ENCODE measurements at places on chromosomes 6 and 20.
A peak's percentile ranks its signal among the peaks of the same experiment; 100 is the strongest.

DNA sequence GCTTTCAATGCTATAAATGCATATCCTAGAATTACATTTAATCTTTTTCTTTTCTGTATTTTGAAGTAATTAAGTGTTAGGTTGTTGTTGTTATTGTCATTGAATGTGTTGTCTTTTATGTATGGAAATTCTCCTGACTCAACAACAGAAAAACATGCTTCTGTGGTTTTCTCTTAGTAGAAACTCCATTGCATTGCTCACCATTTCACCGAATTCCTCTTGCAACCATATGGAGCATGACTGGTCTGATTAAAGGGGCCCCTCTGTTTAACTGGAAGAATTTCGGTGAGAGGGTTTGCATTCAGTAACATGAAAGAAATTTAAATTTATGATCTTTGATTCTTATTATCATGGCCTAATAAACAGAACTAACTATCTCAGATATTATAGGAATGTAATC, 454.3 kb upstream of the JARID2 start:
- DNase-seq: no peak

DNA sequence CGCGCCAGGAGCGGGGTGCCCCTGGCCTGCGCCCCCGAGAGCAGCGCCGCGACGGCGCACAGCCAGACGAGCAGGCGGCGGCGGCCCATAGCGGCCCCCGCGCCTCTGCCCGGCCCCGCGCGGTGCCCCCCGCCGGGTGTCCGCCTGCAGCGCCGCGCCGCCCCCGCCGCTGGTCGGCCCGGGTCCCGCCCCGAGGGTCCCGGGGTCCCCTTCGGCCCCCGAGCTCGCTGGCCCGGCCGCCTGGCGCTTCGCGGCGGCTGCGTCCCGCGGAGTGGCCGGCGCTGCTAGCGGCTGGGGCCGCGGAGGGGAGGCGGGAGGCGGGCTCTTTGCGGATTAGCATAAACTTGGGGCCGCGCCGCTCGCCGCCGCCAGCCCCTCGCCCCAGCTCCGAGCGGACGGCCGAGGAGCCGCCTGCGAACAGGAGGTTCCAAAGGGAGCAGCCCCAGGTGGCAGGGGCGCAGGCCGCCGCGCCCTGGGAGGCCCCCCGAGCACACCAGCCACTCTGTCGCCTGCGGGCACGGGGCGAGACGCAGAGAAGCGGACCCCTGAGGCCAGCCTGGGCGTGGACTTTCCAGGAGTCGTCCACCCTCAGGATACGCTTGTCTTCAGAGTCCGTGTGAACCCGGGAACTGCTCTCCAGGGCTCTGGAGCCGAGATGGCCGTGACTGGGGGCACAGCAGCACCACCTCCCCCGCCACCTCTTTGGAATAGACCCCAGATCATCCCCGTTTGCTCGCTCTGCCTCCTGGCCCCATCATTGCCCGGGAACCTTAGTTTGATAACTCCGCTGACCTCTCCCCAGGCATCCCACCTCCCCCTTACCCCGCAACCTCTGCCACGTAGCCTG, at the start of gene EMILIN3:
Gene EMILIN3, minus strand, starts transcription at position 273 of the 847 bp plus-strand sequence. Its CDS starts 184 bp downstream, at position 89.
- peak; percentile 75 for DNase-seq

GRCh38 chr6:133983099-133983939, 30.3 kb downstream of the TBPL1 start:
- DNase-seq: no peak

GRCh38 chr20:45796337-45797065, 4.7 kb downstream of the DNTTIP1 start:
- no peak for DNase-seq

GRCh38 chr20:60341062-60341461, 382.8 kb downstream of the CDH26 start:
- no peak for DNase-seq

DNA sequence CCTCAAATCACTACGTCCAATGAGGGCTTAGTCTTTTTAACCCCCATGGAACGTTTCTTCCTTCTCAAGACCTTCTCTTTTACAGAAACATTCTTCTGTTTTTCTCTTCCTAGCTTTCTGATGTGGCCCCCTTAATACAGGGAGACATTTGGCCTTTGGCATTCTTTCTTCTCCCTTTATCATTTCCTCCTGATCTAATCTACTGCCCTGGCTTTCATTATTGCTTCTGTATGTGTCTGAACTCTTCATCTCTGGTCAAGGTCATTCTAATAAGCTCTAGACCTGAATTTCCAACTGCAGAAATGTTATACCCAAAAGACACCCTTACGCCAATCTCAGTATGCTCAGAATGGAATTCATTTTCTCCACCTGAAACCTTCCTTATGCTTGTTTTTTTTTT, 18.4 kb upstream of the LAMA4 start:
- DNase-seq: no peak

GRCh38 chr6:82437701-82438100, 74.1 kb downstream of the TPBG start:
- no peak for DNase-seq

GRCh38 chr6:138245751-138246150, 27.5 kb upstream of the PBOV1 start:
- no peak for DNase-seq

- DNase-seq: no peak
Observed at GRCh38 chr6:90146024-90146423, 150.6 kb downstream of the BACH2 start.

DNA sequence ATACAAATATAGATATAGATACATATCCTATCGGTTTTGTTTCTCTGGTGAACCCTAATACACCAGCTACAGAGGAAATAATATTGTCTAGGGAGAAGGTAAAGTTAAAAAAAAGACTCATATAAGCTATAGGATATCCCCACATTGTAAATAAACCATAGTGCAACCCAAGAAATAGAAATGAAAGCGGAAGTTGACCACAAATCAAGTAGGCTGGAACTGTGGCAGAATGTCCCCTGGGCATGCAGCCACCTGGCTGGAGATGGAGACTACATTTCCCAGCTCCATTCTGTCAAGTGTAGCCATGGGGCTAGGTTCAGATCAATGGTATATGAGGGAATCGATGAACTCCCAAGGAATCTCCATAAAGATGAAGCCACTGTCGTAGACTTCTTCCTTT, 70.1 kb upstream of the RPS6KA2 start:
- DNase-seq: no peak

DNA sequence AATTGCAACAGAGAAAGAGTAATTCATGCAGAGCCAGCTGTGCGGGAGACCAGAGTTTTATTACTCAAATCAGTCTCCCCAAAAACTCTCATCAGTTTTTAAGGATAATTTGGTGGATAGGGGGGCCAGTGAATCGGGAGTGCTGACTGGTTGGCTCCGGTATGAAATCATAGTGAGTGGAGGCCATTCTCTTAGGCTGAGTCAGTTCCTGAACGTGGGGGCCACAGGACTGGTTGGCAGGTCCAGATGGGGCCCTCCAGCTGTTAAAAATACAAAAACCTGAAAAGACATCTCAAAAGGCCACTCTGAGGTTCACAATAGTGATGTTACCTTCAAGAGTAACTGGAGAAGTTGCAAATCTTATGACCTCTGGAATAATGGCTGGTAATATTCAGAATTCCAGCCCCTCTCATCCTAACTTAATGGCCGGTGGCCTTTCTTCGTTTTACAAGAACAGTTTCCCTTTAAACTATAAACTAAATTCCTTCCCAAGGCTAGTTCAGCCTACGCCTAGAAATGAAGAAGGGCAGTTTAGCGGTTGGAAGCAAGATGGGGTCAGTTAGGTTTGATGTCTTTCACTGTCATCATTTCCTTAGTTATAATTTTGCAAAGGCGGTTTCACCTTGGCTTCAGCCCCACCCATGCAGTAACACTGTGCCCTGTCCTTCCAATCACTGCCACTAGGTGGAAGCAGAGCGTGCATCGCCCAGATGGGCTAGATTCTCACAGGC, 6.8 kb upstream of the MICA start:
- peak; percentile 73 for DNase-seq

- DNase-seq: peak; percentile 36
Observed at GRCh38 chr6:20564269-20564668, 30.0 kb downstream of the CDKAL1 start.

- DNase-seq: no peak
Observed at GRCh38 chr6:10759312-10759839, 11.8 kb downstream of the TMEM14B start.

DNA sequence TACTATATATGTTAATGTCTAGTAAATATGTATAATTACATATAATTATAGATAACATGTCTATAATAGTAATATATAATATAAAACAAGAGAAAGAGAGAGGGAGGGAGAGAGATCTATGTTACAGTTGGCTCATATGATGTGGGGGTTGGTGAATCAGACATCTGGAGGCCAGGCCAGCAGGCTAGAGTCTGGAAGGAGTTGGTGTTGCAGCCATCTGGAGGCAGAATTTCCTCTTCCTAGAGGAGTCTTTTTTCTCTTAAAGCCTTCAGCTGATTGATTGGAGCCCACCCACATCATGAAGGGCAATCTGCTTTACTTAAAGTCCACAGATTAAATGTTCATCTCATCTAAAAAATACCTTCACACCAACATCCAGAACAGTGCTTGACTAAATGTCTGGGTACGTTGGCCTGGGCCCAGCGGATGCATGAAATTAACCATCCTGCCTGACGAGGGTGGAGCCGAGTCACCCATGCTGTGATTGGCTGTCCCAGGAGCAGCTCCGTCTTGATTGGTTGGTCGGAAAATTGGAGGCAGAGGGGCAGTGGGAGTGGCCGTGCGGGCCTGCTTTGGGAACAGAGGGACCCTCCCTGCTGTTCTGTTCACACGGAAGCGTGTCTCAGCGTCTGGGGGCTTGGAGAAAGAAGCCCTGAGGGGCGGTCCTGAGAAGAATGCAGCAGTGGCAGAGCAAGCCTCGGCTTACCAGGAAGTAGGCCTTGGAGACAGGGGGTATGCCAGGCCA, 392.4 kb downstream of the QKI start:
- DNase-seq: no peak

DNA sequence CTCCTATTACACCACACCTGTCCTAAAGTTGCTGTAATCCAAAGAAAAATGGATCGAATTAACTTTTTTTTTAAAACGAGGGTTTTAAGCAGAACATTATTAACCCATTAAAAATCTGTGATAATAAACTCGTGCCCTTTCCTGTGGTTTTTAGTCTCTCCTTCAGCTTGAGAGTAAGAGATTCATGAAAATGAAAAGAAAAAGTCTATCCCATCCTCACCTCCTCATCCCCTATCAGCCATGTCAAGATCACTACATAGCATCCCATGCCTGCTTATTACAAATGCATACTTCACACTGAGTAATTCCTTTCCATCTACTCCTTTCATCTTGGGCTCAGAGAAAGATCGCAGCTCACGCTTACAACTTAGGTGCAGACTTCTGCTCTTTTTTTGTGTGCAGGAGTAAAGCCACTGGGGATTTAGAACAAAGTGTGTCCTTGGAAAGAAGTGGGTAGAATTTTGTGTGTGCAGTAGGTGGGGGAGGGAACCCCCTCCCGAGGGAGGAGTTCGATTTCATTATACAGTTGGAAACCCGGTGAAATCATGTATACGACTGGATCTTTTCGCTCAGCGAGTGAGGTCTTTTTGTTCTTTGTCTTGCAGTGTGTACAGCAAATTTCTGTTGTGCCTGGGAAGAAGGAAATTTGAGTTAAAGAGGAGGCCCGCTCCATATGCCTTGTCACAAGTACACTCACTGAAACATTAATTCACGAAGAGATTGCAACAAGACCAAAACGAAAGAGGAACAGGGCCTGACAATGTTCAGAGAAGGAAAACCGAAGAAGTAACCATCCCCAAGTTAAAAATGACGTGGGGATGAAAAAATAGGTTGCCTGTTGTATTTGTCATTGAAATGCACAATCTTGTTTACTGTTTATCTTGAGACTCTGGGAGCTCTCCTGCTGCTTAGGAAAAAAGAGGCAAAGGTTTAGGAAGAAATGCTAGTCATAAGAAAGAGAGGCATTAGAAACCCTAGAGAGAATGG, 146.5 kb upstream of the ZNF217 start:
- peak; percentile 23 for DNase-seq

GRCh38 chr20:3753098-3753497, 14.5 kb downstream of the ADISSP start:
- peak; percentile 81 for DNase-seq

GRCh38 chr20:10427060-10427692, 6.8 kb downstream of the MKKS start:
- peak; percentile 37 for DNase-seq

DNA sequence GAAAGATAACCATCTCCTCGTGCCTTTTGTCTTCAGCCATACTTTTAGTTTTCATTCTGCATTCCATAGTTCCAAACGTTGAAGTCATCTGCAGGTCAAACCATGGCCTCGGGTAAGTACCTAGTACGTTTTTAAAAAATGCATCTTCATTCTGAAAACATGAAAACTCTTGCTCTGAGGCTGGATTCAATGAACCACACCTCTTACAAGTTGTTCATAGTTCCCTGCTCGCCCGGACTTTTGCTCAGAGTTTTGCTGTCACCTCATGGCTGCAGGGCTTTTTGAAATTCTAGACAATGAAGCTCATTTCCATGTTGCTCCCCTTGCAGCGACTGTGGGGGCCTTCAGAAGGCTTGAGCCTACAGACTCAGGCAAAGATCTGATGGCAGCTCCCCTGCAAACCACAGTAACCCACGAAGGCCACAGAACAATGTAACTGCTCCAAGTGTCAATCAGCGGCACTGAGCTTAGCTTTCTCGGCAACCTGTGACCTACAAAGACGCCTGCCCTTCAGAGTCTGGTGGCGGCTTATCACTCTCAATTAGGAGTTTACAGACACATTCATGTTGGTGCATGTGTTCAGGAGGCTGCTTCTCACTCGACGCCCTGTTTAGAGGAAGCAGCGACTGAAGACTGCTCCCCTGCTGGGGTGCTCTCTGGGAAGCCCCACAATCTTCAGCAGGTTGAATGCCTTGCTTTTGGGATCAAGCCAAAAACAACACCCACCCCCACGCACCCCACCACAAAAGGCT, 61.2 kb downstream of the FOXC1 start:
- peak; percentile 49 for DNase-seq

GRCh38 chr6:41713650-41714291, 21.6 kb downstream of the TFEB start:
- no peak for DNase-seq

GRCh38 chr6:37897321-37897720, 77.8 kb downstream of the ZFAND3 start:
- no peak for DNase-seq

DNA sequence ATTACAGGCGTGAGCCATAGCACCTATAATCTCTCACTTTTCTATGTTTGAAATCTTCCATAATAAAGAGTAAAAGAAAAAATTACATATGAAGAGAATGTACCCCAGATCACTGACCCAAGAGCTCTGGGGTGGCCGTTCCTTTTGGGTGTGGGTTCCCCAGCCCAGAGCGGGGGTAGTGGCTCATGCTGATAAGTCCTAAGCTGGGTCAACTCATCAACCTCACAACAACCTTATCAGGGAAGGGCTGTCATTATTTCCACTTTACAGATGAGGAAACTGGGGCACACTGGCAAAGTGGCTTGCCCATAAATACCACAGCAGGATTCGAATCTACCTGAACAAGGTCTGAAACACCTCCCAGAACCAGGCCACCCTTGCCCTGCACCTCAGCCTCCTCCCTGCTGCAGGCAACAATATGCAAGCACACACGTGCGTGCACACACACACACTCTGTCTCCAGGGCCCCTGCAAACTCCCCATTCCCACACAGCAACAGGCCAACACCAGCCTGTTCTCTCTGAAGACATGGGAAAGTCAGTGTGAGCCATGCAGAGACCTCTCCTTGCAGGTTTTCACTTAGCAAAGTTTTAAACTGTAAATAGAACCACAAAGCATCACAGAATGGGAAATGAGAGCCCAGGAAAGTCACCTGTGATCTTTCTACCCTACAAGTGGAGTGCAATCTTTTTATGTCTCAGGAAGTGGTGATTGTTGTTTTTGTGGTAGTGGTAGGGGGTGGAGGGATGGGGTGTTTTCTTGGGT, 27.7 kb downstream of the BFSP1 start:
- no peak for DNase-seq
